ENCODE measurements at places on chromosomes 5 and 9. TPM values are rescaled to one million over a fixed set of nuclear protein-coding genes. Genes with fewer than 3 reads are reported as not detected.

- DNase-seq = no peak
- H3K36me3 ChIP-seq = no peaks in the 10 kb centered on the region
- no peak overlapping the region for H3K27ac ChIP-seq
- no peaks in the 10 kb centered on the region for H3K4me1 ChIP-seq
- no peak overlapping the region for H3K4me3 ChIP-seq
Observed at GRCh38 chr9:561427-561826, 280.1 kb upstream of the DMRT1 start.

Gene AJM1
- total RNA-seq = 9.2 TPM

DNA sequence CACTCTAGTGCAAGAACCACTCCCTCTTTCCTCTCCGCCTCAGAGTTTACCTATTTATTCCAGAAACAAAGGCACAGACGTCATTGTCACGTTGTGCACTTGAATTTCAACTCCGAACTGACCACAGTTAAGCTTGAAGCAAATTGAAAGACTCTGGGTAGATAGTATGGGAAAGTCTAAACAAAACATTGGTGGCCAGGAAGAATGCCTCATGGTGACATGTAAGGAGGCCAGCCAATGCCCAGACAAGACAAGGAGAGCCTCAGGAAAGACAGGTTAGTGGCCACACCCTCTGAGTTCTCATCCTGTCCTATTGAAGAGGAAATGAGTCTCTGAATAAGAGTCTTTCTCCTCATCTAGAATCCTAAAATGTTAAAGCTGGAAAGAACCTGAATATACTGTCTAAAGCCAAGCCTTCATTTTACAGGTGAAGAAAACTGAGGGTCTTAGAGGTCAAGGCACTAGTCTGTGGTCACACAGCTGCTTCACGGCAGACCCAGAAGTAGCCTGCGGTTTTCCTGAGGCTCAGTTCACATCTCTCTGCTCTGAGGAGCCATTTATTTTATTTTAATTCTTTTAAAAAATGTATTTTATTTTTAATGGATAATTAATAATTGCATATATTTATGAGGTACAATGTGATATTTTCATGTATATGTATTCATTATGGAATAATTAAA is 30.2 kb downstream of the ZFAND5 start:
- no peak overlapping the region for H3K4me3 ChIP-seq
- H3K4me1 ChIP-seq = no peaks in the 10 kb centered on the region
- no peaks in the 10 kb centered on the region for H3K27me3 ChIP-seq
- no peaks in the 10 kb centered on the region for H3K36me3 ChIP-seq
- H3K27ac ChIP-seq = no peak overlapping the region

- H3K27ac ChIP-seq = no peak overlapping the region
- no peak for DNase-seq
Observed at GRCh38 chr9:114203410-114204140, 48.2 kb downstream of the COL27A1 start.

- no peaks in the 10 kb centered on the region for H3K27me3 ChIP-seq
- no peaks in the 10 kb centered on the region for H3K36me3 ChIP-seq
- peak overlapping the region; percentile 67 for H3K4me3 ChIP-seq
- H3K4me1 ChIP-seq = peaks cover 43% of the 10 kb centered on the region
Observed at GRCh38 chr5:139391570-139392323, 2.0 kb upstream of the MZB1 start.

- H3K27ac ChIP-seq = no peak overlapping the region
- no peaks in the 10 kb centered on the region for H3K27me3 ChIP-seq
- no peaks in the 10 kb centered on the region for H3K36me3 ChIP-seq
- DNase-seq = no peak
- no peak overlapping the region for H3K4me3 ChIP-seq
Observed at GRCh38 chr5:112929336-112930081, 7.5 kb upstream of the REEP5 start.

Gene NFIB
- total RNA-seq = 54.8 TPM

DNA sequence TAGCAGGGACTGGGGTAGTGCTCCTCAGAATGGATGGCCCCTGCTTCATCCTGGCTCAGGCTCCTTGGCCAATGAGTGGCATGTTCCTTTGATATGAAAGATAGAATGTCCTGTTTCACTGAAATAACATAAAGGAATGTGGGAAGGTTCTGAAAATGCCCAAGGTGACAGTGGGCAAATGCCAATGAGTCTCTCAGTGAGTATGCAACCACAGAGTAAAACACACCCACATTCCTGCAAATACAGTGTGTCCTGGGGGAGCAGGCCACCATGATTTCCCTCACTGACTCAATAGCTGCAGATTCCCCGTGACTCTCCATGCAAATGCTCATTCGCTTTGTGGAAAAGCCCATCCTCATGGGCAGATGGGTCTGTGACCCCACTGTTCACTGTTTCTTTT is 36.4 kb downstream of the ZNF366 start:
- peaks cover 21% of the 10 kb centered on the region for H3K4me1 ChIP-seq
- no peak for DNase-seq
- H3K36me3 ChIP-seq = no peaks in the 10 kb centered on the region
- H3K4me3 ChIP-seq = no peak overlapping the region
- no peaks in the 10 kb centered on the region for H3K27me3 ChIP-seq

Gene IL3
- not detected for total RNA-seq
